ENCODE measurements at places on chromosomes 12 and 14.

DNA sequence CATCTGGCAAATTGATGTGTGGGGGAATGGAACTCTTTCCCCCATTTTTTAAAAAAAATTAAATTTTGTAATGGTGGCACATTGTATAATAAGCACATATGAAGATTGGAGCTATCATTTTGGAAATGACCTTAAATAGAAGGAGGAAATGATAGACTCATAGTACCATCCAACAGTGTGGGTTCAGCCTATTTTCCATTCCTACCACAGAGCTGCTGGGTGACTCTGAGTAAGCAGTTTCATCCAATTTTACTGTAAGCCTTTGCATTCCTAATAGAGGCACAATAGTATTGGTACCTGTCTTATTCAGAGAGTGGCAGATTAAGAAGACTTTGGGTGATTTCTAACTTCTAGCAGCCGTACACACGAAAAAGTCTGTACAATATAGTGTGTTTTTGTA is 304.5 kb downstream of the RAD51B start:
- no peak for DNase-seq

GRCh38 chr12:14772946-14773345 is 30.3 kb downstream of the WBP11 start:
- no peak for DNase-seq

DNA sequence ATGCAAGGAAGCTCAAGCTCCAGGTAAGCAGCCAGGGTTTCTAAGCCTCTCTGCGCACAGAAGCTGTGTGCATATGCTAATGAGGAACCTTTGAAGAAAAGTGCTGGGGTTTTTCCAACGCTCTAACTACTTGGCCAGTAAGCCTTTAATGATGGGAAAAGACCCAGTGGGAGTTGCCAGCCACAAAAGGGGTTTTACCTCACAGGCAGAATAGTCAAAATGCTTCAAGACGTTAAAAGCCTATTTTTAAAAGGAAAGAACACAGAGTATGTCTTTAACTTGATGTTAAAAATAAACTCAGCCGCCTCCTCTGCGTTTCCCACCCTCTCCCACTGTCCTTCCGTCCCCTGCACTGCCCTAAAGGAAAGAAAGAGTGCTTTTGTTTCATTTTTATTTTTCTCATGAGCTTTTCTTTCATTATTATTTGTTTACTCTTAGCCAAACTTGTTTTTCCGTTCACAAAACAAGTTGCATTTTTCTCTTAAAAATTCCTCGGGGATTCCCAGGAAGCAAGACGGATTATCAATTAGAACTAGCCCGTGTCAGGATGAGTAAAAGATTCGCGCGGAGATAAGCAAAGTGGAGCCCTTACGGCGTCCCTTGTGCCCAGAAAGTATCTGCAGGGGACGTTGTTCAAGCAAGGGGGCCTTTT is 209.8 kb upstream of the NUDT4 start:
- no peak for DNase-seq

GRCh38 chr12:26746121-26746714 is 86.8 kb downstream of the ITPR2 start:
- DNase-seq, result no peak

GRCh38 chr12:8948701-8949341 is 624 bp downstream of the M6PR start:
- DNase-seq, result no peak

DNA sequence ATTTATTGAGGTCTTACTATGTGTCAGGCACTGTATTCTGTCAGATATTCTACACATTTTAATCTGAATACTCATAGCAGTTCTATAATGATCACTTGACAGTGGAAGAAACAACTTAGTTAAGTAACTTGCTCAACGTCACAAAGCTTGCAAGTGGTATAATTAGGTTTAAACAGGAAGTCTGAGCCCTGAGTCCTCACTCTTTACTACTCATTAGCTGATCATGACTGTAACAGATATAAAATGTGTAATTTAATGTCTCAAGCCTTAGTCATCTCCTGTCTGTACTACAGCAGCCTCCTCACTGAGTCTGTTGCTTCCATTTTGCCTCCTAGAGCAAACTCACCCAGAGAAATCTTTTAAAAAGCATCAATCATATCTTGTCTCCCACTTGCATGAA is 38.9 kb downstream of the PPP4R4 start:
- no peak for DNase-seq

- DNase-seq, result no peak
Measured at GRCh38 chr12:121545480-121545879, 35.3 kb downstream of the KDM2B start.

GRCh38 chr12:106747973-106748436 is 26.5 kb upstream of the RIC8B start:
- no peak for DNase-seq

- no peak for DNase-seq
Measured at GRCh38 chr12:82835217-82835616, 148.5 kb downstream of the TMTC2 start.

- no peak for DNase-seq
Measured at GRCh38 chr14:95292660-95293425, 26.9 kb downstream of the CLMN start.

- DNase-seq, result no peak
Measured at GRCh38 chr12:120538281-120539156, 4.4 kb downstream of the RNF10 start.

GRCh38 chr12:88472248-88472647 is 108.0 kb downstream of the KITLG start:
- DNase-seq, result no peak

- DNase-seq, result no peak
Measured at GRCh38 chr12:76069339-76069738, 15.1 kb downstream of the NAP1L1 start.

GRCh38 chr12:15253990-15254389 is 32.8 kb upstream of the RERG start:
- DNase-seq, result no peak

DNA sequence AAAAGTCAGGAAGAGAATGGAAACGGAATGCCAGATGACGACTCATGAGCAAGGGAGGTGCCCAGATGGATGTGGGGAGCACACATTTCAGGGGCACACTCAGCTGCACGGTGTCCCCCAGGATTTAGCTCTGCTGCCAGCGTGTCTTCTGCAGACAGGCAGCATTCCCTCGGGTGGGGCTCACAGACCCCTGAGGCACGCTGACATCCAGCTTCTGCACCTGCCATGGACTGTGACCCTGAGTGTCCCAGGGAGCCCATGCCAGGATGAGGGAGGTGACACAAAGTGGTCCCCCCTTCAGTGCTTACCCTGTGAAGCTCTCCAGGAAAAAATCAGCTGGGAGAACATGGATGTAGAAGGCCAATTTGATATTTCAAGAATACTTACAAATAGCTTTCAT is 84.2 kb downstream of the PIWIL1 start:
- no peak for DNase-seq

DNA sequence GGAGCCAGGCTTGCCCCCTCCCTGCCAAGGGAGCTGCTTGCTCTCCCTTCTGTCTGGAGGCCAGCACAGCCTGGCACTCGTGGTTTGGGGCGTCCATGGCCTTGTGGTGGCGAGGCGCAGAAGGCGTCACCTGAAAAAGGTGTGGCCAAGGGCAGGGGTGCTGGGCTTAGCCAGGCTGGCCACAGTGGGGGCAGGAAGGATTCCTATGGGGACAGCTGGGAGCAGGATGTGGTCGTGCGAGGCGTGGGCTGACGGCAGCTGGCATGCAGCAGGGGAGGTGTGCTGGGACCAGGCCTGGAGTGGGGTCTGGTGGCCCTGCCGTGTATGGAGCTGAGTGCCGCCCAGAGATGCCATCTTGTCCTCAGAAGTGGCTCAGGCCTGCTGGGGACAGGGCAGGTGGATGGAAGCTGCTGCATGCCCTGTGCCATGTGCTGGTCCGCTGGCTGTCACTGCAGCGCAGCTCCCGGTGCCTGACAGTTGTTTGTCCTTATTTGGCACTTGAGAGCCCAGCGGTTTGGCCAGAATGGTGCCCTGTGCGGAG is 30.0 kb downstream of the SH2B3 start:
- DNase-seq, result no peak

DNA sequence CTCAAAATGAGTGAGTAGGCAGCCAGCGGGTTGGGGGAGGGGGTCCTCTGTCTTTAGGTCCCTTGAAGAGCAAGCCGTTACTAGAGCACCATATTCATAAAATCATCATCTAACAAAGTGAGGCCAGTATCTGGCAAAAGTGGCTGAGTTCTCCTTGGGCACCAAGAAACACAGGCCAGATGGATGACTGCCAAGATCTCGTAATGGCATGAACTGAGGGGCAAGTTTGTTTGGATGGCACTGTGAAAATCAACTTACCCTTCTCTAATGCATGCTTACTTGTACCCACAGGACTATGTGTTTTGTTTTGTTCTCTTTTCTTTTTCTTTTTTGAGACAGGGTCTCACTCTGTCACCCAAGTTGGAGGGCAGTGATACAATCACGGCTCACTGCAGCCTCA is 41.6 kb downstream of the GNPTAB start:
- no peak for DNase-seq

- no peak for DNase-seq
Measured at GRCh38 chr12:92224685-92225331, 79.2 kb upstream of the BTG1 start.

GRCh38 chr12:129901254-129901653 is 2.6 kb downstream of the TMEM132D start:
- DNase-seq, result no peak

GRCh38 chr14:90850487-90850886 is 34.3 kb upstream of the TTC7B start:
- DNase-seq, result no peak

DNA sequence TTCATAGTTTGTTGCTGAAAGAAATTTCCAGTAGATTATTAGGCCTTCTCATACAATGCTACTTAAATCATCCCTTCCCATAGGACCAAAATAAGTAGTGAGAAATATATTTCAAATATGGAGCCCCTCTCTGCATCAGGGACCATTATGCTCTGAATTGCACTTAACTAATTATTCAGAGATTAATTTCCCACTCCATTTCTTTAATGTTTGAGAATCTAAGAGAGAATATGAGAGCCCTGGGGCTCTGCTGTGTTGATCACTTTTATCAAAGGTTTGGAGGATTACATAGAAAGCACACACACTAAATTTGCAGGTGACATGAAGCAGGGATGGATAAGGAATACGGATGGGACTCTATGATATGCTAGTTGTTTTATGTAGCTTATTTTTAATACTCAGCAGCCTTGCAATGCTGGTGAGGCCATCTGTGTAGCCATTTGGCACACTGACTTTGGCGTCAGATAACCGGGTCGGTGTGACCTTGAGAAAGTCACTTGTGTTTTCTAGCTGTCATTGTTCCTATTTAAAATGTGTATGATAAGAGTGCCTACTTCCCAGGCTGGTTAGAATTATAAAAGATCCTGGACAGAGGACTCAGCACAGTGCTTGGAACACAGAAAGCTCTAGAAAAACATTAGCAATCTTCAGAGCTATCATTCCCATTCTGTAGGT is 49.9 kb upstream of the FBXO21 start:
- DNase-seq, result no peak

GRCh38 chr14:75221797-75222196 is 45.4 kb upstream of the TMED10 start:
- no peak for DNase-seq

GRCh38 chr14:89140326-89140725 is 276.7 kb downstream of the FOXN3 start:
- no peak for DNase-seq

DNA sequence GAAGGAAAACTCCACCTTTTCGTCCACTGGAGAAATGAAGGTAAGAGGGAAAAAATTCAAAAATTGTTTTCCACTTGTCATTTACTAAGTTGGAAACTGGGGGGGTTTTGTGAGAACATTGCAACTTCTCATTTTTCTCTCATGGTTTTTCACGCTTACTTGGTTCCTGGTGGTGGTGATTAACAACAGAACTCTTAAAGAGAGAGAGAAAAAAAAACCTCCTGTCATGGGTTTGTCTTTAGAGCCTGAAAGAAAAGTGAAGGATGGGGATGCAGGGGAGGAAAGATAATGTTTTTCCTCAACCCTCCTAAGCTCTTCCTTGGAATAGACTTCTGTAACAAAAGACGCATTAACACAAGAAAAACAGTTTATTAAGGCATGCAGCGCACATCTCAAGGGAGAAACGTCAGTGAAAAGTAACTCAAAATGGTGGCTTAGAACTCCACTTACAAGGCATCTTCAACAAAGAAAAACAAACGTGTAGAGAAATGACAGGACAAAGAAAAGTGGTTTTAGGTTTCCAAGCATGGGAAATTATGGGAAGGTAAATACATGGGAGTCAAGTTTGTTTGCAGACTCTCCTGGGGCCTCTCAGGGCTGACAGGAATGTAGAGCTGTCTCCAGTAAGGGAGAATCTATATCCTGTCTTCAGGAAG is 81.9 kb upstream of the ATF7IP start:
- DNase-seq, result no peak

DNA sequence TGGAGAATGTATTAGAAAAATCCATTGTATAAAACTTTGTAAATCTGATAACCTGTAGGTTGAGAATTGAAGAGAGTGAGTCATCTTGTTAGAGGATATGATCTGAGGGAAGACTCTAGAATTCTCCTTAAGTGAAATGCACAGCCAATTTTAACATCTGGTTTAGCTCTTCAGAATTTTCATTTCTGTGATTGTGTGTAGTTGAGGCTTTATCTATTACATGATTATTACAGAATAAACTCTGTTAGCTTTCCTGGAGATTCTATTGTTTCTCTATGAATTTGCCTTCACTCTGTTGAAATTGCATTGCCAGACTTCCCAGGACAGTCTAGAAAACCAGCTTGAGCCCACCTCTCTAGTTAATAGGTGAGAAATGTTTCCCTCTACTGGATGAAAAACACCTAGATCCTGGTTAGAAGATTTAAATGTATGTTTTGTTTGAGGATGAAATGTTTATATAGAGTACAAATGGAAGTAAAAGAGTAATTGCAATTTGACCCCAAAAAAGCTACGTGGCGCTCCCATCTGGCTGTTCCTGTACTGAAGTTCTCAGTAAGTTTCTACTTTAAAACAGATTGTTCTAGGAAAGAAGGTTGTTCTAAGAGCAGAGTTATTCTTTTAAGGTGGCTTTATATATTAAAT is 2.9 kb downstream of the NUDT4 start:
- DNase-seq, result no peak

DNA sequence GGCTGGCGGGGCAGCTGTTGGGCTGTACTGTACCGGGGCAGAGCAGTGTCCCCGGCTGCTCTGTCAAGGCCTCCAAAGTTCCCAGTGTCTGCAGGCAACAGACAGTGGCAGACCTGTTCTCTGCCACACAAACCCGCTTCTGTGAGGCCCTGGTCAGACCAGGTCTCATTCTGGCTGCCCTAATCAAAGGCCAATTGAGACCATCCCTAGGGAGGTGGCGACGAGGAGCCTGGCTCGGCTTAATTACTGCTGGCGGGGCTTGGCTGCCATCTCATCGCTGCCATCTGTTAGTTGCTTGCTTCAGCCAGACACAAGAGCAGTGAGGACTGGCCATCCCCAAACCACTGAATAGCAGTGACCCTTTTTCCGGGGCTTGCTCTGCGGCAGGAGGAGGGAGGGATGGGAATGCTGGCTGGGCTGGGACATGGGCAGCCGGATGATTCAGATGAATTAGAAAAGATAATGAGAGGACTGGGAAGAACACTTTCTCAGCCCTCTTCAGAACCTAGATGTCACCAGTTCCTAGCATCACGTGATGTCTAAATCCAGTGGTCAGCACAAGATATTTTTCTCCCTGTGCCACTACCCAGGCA is 24.5 kb downstream of the ERG28 start:
- no peak for DNase-seq

Data from stimulated activated CD8-positive, alpha-beta memory T cell treated with anti-CD3 and anti-CD28 coated beads, Interleukin-4, amount 100 ng/mL, for 4 hours (primary cell).